Mesothelial cell of epicardium (in vitro differentiated cells): ENCODE measurements at places on chromosomes 6 and 20. TPM values are rescaled to one million over a fixed set of nuclear protein-coding genes. Genes with fewer than 3 reads are reported as not detected.

The MTFR2 gene
- 1.7 to 2.2 TPM (median 2.0 TPM) in 3 replicates for total RNA-seq

The ADGRF5 gene
- 0.16 to 0.32 TPM in 2 of 3 replicates, not detected in the other for total RNA-seq

- no peak for DNase-seq
Observed at GRCh38 chr6:151372164-151372563, 19.2 kb downstream of the ZBTB2 start.

DNA sequence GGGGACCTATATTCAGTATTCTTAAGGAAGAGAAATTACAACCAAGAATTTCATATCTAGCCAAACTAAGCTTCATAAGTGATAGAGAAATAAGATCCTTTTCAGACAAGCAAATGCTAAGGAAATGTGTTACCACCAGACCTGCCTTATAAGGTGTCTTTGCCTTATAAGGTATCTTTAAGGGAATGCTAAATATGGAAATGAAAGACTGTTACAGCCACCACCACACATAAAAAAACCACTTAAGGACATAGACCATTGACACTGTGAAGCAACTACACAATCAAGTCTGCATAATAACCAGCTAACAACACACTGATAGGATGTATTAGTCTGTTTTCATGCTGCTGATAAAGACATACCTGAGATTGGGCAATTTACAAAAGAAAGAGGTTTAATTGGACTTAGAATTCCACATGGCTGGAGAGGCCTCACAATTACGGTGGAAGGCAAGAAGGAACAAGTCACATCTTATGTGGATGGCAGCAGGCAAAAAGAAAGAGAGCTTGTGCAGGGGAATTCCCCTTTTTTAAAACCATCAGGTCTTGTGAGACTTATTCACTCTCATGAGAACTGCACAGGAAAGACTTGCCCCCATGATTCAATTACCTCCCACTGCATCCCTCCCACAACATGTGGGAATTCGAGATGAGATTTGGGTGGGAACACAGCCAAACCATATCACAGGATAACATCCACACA is 119.2 kb upstream of the LAMA2 start:
- no peak for DNase-seq

DNA sequence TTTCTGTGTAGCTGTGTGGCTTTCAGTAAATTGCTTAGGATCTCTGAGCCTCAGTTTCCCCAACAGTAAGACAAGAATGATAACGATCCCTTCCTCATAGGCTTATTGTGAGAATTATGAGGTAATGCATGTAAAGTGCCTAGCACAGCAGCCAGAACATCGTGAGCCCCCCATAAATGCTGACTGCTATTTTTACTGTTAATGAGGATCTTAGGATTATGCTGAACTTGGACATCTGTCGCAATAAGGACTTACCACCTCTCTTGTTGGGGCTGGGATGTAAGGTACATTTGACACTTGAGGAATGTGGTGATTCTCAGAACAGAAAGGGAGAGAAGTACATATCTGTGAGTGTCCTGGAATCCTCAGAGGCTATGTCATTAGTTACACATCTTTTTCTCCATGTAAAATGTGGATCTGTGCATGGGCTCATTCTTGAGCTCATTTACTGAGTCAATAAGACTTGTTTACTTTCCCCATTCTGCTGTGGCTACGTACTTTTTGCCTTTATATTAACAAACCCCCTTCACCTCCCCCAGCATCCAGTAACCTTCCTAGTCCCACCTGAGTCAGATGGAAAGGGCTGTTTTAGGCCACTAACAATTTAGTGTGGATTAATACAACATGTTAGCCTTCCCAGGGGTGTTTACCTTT is 64.4 kb upstream of the PLEKHG1 start:
- DNase-seq: no peak

GRCh38 chr6:16256781-16257180 is 18.4 kb downstream of the GMPR start:
- DNase-seq: no peak

GRCh38 chr6:22804620-22805261 is 235.4 kb downstream of the HDGFL1 start:
- DNase-seq: no peak

DNA sequence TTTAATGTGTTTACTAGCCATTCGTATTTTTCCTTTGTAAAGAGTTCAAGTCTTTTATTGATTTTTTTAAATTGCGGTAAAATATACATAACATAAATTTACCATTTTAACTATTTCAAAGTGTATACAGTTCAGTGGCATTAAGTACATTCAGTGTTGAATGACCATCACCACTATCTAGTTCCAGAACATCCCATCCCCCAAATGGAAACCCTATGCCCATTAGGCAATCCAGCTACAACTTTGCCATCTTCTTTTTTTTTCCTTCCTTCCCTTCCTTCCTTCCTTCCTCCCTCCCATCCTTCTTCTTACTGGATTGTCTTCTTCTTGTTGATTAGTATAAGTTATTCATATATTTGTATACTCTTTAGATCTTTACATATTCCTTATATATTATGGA is 8.6 kb downstream of the LPIN3 start:
- no peak for DNase-seq

The C20orf144 gene
- 0.09 to 0.20 TPM (median 0.11 TPM) in 3 replicates for total RNA-seq

GRCh38 chr6:33794910-33795623 is 6.1 kb upstream of the LEMD2 start:
- no peak for DNase-seq

GRCh38 chr6:81655696-81656095 is 96.8 kb downstream of the TENT5A start:
- DNase-seq: no peak

GRCh38 chr6:28757429-28758045 is 166.2 kb downstream of the TRIM27 start:
- DNase-seq: no peak

- DNase-seq: no peak
Observed at GRCh38 chr6:3235486-3235885, 8.0 kb upstream of the TUBB2B start.

DNA sequence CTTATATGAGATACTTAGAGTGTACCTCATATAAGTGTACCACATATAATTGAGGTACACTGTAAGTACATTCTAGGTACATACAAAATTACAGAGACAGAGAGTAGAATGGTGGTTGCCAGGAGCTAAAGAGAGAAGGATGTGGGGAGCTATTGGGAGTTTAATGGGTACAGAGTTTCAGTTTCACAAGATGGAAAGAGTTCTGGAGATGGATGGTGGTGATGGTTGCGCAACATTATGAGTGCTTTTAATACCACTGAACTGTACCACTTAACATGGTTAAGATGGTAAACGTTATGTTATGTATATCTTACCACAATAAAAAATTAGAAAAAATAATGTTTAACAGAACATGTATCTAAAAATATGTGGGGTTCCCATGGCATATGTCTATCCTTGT is 69.4 kb downstream of the PRND start:
- DNase-seq: no peak

- DNase-seq: no peak
Observed at GRCh38 chr20:5046656-5047339, 45.5 kb upstream of the SLC23A2 start.

GRCh38 chr20:20930500-20930899 is 175.7 kb downstream of the LINC00237 start:
- DNase-seq: no peak

DNA sequence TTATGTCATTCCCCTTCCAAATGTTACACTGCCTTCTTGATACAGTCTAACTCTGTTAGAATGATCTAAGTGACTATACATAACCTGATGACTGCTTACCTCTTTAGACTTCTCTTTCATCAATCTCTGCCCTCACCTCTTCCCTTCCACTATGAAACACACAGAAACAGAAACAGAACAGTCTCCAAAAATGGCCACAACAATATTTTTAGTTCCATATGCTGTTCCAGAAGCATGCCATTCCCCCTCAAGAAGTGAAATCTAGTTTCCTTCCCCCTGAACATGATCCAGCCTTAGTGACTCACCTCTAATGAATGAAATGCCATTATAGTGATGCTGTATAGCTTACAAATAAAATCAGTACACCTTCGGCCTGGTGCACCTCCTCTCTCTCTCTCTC is 229.3 kb upstream of the TENT5A start:
- no peak for DNase-seq

The MDC1 gene
- 49.7 to 51.9 TPM (median 49.8 TPM) in 3 replicates for total RNA-seq

The FBXL4 gene
- 20.1 to 21.8 TPM (median 21.2 TPM) in 3 replicates for total RNA-seq

The COL10A1 gene
- not detected in 3 replicates for total RNA-seq

- DNase-seq: no peak
Observed at GRCh38 chr6:77205936-77206335, 257.4 kb downstream of the HTR1B start.

DNA sequence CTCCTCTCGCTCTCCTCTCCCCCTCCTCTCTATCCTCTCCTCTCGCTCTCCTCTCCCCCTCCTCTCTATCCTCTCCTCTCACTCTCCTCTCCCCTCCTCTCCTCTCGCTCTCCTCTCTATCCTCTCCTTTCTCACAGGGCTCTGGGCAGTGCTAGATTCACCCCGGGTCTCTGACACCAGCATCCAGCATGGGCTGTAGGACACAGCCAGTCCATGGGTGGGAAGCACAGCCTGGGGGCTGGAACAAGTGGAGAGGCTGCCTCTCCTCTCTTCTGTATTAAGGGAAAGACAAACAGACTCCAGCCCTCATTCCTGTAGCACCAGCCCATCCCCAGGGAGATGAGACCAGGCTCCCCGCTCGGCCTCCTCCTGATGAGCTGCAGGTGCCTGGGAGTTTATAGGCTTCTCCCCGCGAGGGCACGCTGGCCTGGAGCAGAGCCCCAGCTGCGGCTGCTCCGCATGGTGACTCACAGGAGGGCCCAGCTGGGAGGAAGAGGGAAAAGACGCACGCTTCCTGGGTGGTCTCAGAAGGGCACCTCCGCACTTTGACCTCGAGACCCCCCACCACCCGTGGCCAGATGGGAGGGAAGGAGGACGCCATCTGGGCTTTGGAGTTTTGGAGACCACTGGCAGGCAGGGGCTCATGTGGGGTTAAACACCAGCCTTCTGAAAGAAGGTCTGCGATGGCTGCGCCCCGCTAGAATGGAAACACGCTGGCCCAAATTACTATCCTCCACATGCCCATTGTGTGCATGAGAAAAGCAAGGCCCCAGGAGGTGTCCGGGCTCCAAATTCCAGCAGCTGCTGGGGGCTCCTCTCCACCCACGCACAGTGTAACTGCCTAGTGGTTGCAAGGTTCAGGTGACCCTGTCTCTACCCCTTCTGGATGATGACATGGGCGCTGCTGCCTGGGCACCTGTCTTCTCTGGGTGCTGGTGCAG is 68.0 kb downstream of the BMP7 start:
- no peak for DNase-seq

- DNase-seq: no peak
Observed at GRCh38 chr6:139644821-139645220, 270.4 kb upstream of the CITED2 start.

DNA sequence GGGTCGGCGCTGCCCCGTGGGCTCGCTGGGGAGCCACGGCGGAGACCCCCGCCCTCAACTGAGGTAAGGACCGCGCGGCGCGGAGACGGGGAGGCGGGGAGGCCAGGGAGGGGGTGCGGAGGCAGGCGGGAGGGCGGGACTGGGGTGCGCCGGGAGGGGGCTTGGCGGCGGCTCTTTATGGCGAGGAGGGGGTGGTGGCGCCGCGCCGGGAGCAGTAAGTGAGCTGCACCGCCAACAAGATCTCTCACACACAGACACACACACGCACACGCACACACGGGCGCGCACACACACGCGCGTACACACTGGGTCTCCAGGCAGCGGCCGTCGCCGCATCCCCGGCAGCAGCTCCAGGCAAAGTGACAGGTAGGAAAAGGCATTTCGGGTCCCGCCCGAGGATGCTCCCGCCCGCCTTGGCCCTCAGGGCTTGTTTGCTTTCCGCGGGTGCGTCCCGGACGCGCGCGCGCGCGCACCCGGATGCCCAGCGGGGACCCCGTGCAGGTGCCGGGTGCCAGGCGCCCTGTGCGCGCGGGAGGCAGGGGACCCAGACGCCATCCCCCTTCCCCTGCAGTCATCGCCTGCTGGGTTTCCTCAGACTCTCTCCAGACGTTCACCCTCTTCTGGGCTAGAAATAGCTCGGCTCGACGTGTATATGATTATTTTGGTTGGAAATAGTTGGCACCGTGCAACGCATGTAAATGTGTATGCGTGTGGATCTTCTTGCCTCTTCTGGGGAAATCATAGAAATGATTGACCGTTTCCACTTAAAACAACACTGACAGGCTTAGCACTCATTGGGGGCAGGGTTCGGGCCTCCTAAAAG is at the start of gene PLCB4:
Gene PLCB4, plus strand, starts transcription at position 247 of the 823 bp plus-strand sequence. CDS start 238,728 bp downstream, outside the sequence.
- DNase-seq: peak; percentile 43

- no peak for DNase-seq
Observed at GRCh38 chr20:45818239-45818638, 5.8 kb downstream of the UBE2C start.

- no peak for DNase-seq
Observed at GRCh38 chr6:147947521-147947920, 395.1 kb upstream of the SASH1 start.

- no peak for DNase-seq
Observed at GRCh38 chr6:34360556-34360955, 31.9 kb downstream of the NUDT3 start.

GRCh38 chr6:119145111-119145510 is 66.6 kb upstream of the FAM184A start:
- DNase-seq: no peak

The PRND gene
- 0.05 TPM in 1 of 3 replicates, not detected in the others for total RNA-seq

DNA sequence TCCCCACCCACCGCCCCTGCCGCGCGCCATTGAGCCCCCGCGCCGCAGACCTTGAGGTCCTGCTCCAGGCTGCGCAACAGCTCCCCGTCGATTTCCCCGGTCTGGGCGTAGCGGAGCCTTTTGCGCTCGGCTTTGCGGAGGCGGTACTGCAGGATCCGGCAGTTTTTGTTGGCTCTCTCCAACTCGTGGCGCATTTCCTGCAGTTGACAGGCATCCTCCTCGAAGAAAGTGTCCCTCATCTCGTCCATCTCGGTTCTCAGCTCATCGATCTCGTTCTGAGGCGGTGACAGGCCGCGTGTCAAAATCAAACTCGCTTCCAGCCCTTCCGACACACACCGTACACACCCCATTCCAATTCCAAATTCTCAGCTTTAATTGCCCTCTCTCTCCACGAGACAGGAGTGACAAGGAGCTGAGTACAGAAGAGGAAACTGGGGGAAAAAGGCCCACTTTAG is 4.3 kb downstream of the MTCL3 start:
- DNase-seq: no peak

GRCh38 chr6:209432-210103 is 82.7 kb upstream of the DUSP22 start:
- DNase-seq: no peak

DNA sequence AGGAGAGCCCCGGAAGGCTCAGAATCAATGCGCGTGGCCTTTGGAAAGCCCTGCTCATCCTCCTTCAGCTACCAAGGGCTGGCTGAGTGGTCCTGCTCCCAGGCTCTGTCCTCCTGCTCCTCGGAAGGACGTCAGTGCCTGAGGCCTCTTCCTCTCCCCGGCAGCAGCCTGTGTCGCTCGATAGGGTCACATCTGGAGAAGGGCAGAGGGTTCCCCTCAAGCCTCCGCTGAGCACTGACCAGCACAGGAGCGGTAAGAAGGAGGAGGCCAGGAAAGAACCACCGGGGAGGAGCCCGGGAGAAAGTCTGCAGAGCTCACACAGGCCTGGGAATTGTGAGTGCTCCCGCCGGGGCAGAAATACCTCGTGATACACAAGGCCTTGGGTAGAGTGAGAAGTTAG is 21.2 kb downstream of the KIF25 start:
- DNase-seq: no peak

GRCh38 chr6:65988006-65988405 is 281.0 kb upstream of the EYS start:
- DNase-seq: no peak

- DNase-seq: no peak
Observed at GRCh38 chr6:149468179-149468578, 16.6 kb downstream of the ZC3H12D start.

The SAMD5 gene
- 10.6 to 12.6 TPM (median 12.0 TPM) in 3 replicates for total RNA-seq

The CDS2 gene
- 41.6 to 44.9 TPM (median 42.2 TPM) in 3 replicates for total RNA-seq

GRCh38 chr6:3620937-3621336 is 130.6 kb downstream of the PXDC1 start:
- no peak for DNase-seq

The ID1 gene
- total RNA-seq: 374 to 378 TPM (median 377 TPM) in 3 replicates

GRCh38 chr6:147873816-147874215 is 365.3 kb downstream of the SAMD5 start:
- DNase-seq: no peak

The CYP24A1 gene
- 21.3 to 25.3 TPM (median 23.6 TPM) in 3 replicates for total RNA-seq
